ENCODE measurements at places on chromosomes 6 and 20.

- no peak for DNase-seq
These were observed 653 bp downstream of the FRMD1 start for GRCh38 chr6:168078175-168078942.

GRCh38 chr6:54074578-54075195 is 36.6 kb upstream of the MLIP start:
- DNase-seq = no peak

DNA sequence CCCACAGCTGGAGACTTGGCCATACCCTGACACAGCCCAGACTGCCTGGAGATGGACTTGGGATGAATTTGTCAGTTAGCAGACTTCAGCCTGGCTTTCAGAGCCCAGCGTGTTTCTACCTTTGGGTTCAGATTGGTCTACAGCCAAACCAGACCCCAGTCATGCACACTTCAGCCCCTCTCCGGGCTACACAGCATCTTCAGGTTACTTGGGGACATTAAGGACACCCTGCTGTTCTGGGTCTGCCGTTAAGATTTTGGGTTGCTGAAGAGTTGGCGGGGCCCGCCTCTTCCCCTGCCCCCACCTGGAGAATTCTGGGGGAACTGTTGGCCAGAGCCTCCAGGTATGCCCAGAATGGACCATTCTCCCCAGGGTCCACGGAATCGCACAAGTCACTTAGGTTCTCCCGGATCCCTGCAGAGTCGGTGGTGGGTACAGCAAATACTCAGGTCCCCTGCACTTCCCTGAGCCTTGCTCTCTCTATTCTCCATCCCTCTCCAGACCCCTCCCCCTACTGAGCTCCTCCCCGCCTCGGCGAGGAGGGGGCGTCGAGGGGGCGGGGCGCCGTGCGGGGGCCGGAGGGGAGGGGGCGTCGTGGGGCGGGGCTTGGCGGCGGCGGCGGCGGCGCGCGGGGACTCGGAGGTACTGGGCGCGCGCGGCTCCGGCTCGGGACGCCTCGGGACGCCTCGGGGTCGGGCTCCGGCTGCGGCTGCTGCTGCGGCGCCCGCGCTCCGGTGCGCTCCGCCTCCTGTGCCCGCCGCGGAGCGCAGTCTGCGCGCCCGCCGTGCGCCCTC is at the start of gene PTK7:
Gene PTK7, plus strand, starts transcription at position 645 of the 794 bp plus-strand sequence. CDS start 175 bp downstream, outside the sequence.
- DNase-seq = no peak

GRCh38 chr20:39524371-39524911 is 562.3 kb downstream of the DHX35 start:
- DNase-seq = no peak

DNA sequence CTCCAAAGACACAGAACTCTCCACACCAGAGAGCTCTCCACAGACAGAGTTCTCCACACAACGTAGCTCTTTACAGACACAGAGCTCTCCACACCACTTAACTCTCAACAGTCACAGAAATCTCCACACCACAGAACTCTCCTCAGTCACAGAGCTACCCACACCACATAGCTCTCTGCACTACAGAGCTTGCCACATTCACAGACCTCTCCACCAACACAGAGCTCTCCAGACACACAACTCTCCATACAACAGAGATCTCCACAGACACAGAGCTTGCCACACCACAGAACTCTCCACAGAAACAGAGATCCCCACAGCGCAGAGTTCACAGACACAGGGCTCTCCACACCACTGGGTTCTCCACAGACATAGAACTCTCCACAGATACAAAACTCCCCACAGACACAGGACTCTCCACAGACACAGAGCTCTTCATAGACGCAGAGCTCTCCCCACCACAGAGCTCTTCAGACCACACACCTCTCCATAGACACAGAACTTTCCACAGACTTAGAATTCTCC is 52.5 kb downstream of the ERMARD start:
- DNase-seq = no peak

DNA sequence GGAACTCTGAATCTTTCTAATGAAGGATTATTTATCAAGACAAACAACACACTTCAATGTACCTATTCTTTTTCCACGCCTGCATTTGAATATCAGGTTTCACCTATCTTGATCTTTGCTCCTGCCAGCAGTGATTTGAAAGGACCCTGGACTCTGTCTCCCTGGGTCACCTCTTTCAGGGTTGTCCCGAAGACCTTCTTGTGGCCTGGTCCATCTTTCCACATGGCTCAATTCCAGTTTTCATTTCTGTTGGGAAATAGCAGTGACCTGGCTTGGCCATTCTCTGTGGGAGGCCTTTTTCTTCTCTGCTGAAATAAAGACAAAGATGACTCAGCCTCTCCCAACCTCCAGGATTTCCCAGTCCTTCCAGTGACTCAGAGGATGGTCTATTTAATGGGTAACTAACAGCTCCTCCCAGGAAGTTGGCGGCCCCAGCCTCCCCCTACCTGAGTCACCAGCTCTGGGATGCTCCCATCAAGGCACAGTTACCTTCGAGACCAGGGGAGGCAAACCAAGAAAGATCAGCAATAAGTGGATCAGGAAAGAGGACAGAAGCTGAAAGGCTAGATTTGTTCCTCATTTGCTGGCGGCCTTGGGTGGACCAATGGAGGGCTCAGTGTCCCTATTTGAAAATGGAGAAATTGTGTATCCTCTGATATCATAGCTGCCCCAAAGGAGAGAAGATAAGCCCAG is 120.2 kb upstream of the RNF24 start:
- no peak for DNase-seq

- no peak for DNase-seq
These were observed 10.1 kb downstream of the MAP3K5 start for GRCh38 chr6:136782021-136782770.

DNA sequence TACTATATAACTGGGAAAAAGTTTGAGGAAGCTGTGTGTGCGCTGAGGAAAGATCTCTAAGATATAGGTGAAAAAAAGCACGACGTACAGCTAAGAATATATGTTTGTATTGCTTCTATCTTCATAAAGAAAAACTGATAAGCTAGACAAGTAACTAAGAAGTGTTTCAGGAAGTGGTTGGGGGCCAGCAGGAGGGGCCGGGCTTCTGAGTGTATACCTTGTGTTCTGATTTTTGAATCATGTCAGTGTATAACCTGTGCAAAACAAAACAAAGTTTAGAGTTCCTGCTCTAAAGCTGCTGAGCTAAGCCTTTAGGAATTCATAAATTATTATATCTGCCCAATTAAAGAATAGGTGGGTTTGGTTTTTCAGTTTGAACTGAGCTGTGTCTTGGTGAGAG is 7.9 kb upstream of the OSER1 start:
- no peak for DNase-seq

- no peak for DNase-seq
These were observed 44.8 kb upstream of the FABP7 start for GRCh38 chr6:122734529-122735395.

- DNase-seq = no peak
These were observed 18.7 kb downstream of the KIF25 start for GRCh38 chr6:168016176-168016620.

GRCh38 chr6:31187780-31188194 is 17.3 kb upstream of the POU5F1 start:
- DNase-seq = no peak

GRCh38 chr20:59004493-59004762 is 2.6 kb downstream of the CTSZ start:
- DNase-seq = no peak

DNA sequence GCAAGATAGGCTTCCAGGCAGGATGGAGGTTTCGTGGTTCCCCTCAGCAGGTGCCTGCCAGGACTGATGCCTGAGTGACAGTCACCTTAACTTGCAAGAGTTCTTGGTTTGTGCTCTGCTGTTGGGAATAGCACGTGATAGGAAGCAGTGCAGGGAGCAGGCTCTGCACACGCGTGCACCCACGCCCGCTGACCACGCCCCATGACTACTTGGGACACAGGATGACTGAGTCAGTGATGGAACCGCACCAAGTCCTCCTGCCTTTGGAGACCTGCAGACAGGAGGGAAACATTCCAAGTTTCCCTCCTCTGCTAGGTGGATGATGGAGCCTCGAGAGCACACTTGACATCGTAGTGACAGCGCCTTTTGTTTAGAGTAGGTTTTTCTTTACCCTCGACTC is 164.2 kb downstream of the DTNBP1 start:
- DNase-seq = no peak

- DNase-seq = peak; percentile 46
These were observed 533.8 kb upstream of the ID4 start for GRCh38 chr6:19303383-19303782.

GRCh38 chr6:21144928-21145327 is 448.6 kb upstream of the SOX4 start:
- DNase-seq = no peak

DNA sequence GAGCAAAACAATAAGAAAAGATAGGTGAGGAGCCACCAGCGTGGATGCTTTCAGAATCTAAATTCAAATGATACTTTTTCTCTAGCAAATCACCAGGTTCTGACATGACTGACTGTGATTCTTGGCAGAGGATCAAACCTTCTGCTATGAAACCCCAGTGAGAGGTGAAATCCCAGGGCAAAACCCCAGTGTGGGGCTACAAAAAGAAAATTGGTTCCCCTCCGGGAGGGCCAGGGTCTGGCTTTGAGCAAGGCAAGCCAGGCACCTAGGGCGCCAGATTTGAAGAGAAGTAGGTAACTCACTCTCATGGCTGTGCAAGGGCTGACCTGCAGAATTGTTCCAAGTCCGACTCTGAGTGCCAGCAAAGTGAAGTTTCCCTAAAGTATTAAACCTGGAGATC is 20.2 kb upstream of the RALGAPA2 start:
- no peak for DNase-seq

DNA sequence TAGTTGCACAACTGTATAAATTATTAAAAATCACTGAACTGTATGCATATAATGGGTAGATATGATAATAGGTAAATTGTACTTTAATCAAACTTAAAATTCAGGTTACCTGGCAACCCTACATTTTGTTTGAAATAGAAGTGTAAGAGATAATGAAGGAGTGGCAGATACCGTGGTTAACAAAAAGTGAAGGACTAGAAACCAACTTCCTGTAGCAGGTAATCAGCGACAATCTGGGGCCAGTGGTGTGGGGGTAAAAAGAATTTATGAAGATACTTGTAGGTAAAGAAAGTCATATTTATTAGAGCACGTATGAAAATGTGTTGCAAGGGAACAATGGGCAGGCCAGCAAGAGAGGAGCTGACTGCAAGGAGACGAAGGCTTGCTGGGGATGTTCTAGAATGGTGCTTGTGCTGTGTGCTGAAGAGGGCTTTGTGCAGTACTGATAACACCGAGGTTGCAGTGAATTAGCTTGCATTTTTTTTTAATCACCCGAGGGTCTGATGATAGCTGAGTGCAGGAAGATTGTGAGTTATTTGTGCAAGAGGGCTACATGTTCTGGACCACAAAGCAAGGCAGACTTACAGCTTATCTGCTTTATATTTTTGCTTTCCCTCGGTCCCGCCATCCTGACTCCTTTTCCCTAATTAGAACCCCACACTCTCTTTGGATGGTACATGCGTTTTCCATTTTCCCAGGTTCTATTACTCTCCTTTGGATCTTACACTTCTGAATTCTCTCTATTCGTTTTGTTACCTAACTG is 4.6 kb upstream of the ENPP1 start:
- no peak for DNase-seq

- no peak for DNase-seq
These were observed 87.6 kb downstream of the ERMARD start for GRCh38 chr6:169839029-169839481.

- no peak for DNase-seq
These were observed 3.9 kb downstream of the OLIG3 start for GRCh38 chr6:137490006-137490905.

- no peak for DNase-seq
These were observed 8.5 kb downstream of the HLA-DMB start for GRCh38 chr6:32932132-32932868.

- no peak for DNase-seq
These were observed 21.3 kb downstream of the FOXO3 start for GRCh38 chr6:108581932-108582475.

GRCh38 chr20:14877301-14878028 is 540.1 kb upstream of the FLRT3 start:
- DNase-seq = no peak

- no peak for DNase-seq
These were observed 188.8 kb downstream of the TMEM242 start for GRCh38 chr6:157134402-157135047.

DNA sequence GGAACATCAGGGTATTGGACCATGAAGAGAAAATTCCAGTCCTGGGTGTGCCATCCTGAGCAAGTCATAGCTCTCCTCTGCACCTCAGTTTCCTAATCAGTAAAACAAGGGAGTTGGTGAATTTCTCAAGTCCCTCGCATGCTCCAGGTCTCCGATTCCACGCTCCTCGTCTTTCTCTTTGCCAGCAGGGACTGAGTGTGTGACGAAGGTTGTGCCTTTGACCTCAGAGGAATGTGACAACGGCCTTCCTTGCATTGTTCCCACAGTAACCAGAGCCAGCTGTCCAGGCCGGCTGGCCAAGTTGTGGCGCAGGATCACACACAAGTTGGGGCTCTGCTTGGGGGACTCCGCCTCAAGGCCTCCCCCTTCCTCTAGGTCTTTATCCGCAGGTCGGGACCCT is 217.3 kb downstream of the ATXN1 start:
- no peak for DNase-seq

GRCh38 chr6:27874016-27874415 is 38.2 kb downstream of the OR2B2 start:
- no peak for DNase-seq

DNA sequence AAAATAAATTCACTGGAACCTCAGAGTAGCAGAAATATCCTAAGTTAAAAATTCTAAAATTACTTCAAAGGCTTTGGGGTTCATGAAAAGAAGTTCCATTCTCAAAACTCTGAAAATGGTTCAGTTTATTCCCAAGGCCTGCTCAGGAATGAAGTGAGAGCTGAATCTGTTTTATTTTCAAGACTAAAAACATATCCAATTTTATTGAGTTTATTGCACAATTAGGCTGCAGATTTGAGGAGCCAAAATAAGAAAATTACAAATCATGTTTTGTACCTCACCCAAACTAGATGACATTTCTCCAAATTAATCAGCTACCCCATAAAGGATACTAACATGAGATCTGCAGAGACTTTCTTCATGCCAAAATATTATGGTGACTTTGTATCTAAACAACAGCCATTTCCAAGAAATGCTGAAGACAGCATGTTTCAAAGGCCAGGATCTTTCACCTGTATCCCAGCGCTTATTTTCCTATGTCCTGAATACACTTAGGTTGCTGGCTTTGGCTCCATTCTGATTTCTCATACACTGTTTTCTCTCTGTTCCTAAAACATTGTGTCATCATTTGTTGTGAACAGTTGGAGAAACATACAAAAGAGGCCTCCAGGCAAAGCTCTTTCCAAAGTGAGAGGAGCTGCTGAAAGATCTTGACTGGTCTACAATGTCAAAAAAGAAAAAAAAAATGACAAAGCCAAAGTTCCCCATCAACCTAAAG is 85.7 kb upstream of the F13A1 start:
- DNase-seq = no peak

DNA sequence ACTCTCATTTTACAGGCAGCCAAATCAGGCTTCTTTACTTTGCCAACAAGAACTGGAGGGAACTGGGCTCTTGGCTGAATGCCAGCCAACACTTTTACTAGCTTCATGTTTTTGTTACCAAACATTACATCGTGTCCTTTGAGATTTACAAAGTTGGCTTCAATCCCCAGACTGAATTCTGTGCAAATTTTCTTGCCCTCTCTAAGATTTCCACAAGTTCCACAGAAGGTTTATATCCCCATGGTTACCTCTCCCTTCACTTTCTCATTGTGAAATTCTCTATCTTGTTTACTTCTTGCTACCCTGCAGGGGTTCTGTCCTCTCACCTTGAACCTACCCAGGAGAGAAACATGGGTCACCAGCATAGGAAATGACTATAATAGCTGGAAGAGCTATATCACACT is 37.6 kb upstream of the PLCB1 start:
- no peak for DNase-seq
